ENCODE measurements at places on chromosomes 3 and 15. TPM values are rescaled to one million over a fixed set of nuclear protein-coding genes. Genes with fewer than 3 reads are reported as not detected.

Gene ALDH1A3
- total RNA-seq, result not detected

Gene UBE3A
- total RNA-seq, result 85.7 TPM

Gene FANCD2OS
- total RNA-seq, result not detected

Gene CHRFAM7A
- total RNA-seq, result not detected

Gene ISLR
- not detected for total RNA-seq

Gene AHSG
- total RNA-seq, result not detected

Gene STARD5
- total RNA-seq, result 11.7 TPM

Gene CRABP1
- total RNA-seq, result 0.52 TPM

Gene CD86
- not detected for total RNA-seq

Gene PRR20G
- total RNA-seq, result not detected

Gene GCSAM
- total RNA-seq, result 14.5 TPM
